ENCODE measurements at places on chromosomes 1 and 21. TPM values are rescaled to one million over a fixed set of nuclear protein-coding genes. Genes with fewer than 3 reads are reported as not detected.

The UMODL1 gene
- total RNA-seq = not detected

- no peak for DNase-seq
Measured at GRCh38 chr21:43208561-43209332, 39.9 kb downstream of the CRYAA start.

The OR6K3 gene
- total RNA-seq = not detected

The CELA3A gene
- not detected for total RNA-seq

The SYT11 gene
- total RNA-seq = 29.3 TPM

DNA sequence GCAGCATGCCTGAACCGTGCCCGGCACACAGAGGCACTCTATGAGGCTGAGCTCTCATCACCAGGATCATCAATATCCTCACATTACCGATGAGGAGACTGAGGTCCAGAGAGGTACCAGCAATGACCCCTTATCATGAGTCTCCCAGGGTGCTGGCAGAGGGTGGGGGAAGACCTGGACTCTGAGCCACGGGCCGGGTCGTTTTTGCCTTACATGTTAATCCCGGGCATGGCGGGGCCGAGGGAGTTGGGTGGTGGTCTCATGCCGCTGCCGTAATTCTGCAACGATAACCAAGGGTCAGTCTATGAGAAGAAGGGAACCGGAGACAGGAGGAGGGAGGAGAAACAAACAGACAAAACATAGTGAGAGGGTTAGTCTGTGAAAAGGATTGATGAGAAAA, 43.1 kb downstream of the MRPL37 start:
- no peak for DNase-seq

- DNase-seq = no peak
Measured at GRCh38 chr1:54874079-54874830, 12.7 kb downstream of the DHCR24 start.

The TNFRSF1B gene
- total RNA-seq = 479 TPM

- DNase-seq = no peak
Measured at GRCh38 chr1:27968692-27969091, 8.9 kb downstream of the XKR8 start.

- no peak for DNase-seq
Measured at GRCh38 chr21:29888437-29888836, 51.4 kb downstream of the GRIK1 start.

- DNase-seq = no peak
Measured at GRCh38 chr1:51630393-51630792, 13.5 kb downstream of the OSBPL9 start.

DNA sequence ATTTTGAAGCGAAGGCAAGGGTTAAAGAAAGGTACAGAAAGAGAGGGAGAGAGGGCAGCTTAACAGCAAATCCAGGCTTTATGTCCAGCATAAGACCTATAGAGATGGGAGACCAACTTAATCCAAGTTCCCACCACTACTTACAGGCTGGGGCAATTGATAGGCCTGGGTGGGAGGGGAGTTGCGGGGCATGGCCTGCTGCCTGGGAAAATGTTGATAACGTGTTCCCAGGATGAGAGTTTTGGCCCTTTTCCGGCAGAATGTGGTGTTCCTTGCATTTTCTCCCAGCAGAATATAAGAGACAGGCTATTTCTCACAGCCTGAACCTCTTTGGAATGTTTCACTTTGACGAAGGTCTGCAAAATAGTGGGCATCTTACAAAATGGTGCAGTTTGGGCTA, 34.9 kb upstream of the PLA2G5 start:
- no peak for DNase-seq

GRCh38 chr1:199667089-199667488, 360.4 kb upstream of the NR5A2 start:
- DNase-seq = no peak

DNA sequence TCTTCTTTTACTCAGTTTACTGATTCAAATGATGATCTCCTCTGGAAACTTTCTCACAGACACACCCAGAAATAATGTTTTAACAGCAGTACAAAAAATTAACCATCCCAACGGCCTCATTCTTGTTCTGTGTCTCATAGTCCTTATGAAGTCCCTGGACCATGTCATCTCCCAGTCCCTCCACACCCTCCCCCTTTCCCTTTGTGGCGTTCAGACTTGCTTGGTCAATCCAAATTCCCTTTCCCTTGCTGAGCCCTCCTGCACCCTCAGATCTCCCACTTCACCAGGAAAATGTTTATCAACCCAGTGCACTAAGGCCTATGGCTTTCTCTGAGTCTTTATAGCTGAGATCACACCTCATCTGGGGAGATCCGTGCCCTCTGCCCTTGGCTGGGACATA, 85.9 kb downstream of the CENPF start:
- DNase-seq = no peak

The TBX19 gene
- total RNA-seq = 3.0 TPM

- no peak for DNase-seq
Measured at GRCh38 chr1:239952348-239953308, 139.1 kb upstream of the FMN2 start.

- DNase-seq = no peak
Measured at GRCh38 chr21:16535626-16536025, 805.8 kb downstream of the USP25 start.

The AMY1A gene
- total RNA-seq = not detected

DNA sequence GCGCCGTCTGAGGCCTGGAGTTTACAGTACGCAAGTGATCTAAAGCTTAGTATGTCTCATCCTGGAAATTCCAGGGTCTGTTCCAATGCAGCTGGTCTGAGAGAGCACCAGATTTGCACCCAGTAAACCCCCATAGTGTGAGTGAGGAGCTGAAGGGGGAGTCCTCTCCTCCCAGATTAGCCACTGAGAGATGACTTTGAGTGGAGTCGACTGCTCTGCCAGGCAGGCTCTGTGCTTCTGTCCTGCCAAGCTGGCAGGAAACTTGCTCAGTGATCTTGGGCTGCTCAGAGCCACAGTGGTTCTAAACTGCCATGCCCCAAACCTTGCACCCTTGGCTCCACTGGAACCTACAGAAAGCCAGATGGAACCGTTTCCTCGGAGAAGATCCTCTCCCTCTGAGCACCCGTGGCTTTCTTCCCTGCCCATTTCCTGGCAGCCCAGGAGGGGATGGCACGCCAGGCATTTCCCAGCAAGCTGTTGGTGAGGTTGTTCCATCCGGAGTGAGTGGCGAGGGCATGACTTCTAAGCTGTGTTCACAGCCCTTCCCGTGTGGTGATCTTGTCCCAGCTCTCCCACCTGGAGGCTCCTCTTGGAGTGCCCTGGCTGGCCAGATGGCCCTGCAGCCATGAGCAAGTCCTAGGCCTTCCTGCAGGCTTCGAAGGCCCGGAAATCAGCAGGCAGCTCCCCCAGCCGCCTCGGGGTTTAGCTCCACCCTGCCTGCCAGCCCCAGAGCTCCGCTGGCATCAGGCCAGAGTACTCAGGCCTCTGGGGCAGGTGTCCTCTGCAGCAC, 125.9 kb upstream of the VAMP3 start:
- DNase-seq = no peak

The S1PR1 gene
- 49.3 TPM for total RNA-seq

The ACTL8 gene
- not detected for total RNA-seq
